Activated CD4-positive, alpha-beta T cell treated with anti-CD3 and anti-CD28 coated beads, Interleukin-2, amount 10 ng/mL, durations not matched to agents 24 days and 14 days (primary cell): ENCODE measurements at places on chromosomes 3 and 15. TPM values are rescaled to one million over a fixed set of nuclear protein-coding genes. Genes with fewer than 3 reads are reported as not detected.

GXYLT2 gene
- not detected in 2 replicates for total RNA-seq

TGM5 gene
- 0.07 TPM in 1 of 2 replicates, not detected in the other for total RNA-seq

WDR49 gene
- total RNA-seq: 0.09 and 0.12 TPM in 2 replicates

GRCh38 chr15:78492872-78493271, 14.5 kb upstream of the HYKK start:
- no peak for DNase-seq
- H3K27me3 ChIP-seq: no peaks in the 10 kb centered on the region
- H3K4me1 ChIP-seq: peaks cover 2% of the 10 kb centered on the region

DNA sequence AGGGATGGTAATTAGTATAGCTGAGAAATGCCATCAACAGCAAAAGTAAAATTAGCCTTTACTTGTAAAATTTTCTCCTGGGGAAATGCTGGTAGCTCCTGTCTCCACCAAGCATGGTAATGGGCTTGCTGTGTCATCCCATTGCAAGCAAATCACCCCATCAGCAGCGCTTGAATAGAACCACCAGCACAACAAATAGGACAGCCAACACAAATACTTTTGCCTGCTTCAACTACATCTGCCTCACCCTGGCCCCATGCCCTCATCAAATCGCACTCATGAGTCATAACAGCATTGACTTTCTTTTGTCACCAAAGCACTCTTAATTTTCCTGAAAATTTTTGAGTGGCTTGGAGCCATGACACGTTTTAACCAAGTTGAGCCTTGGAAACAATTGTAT, 52.6 kb downstream of the ERC2 start:
- H3K4me1 ChIP-seq: no peaks in the 10 kb centered on the region
- H3K4me3 ChIP-seq: no peak overlapping the region
- H3K27ac ChIP-seq: no peak overlapping the region
- DNase-seq: no peak
